KBM-7 (cell line): ENCODE measurements at places on chromosomes 2 and 18.

- no peak for DNase-seq
These were observed 80.1 kb downstream of the KCNS3 start for GRCh38 chr2:17958466-17959092.

DNA sequence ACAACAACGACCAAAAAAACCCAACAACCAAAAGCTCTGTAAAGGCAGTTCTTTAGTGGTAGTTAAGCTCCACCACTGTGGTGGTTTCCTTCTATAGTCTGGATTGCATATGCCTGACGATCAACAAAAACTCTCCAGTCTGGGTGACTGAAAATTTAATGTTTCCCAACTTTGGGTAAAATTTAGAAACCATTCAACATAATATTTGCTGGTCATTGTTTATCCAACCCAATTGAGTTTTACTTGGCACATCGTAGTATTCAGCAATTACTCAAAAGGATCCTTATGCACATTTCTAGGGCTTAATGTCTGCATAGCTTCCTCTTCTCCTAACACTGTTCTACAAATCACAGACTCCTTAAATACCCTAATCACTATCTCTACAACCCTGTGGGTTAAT is 1080.2 kb upstream of the NRXN1 start:
- no peak for DNase-seq

DNA sequence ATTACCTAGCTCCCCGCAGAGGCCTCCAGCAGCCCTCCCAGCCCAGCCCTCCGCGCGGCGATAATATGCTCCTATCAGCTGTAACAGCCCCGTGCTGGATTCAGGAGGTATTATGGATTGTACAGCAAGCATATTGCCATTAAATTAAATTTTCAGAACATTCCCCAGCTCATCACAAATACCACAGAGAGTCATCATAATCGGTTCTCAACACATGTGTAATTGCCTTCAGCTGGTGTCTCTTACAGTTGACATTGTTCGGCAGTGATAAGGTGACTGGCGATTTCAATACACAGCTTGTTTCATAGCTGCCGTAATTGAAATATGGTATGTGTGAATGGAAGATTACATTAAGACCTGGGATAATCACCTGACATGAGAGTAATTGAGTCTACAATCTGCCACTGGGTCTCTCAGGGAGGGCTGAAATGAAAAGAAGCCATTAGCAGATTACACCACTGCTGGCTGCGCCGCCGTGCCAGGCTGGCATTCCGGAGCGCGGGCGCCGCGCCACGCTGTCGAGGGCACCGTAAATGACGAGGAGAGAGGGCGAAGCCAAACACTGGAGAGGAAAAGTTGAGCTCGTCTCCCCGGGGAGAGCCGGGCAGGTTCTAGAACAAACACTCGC is 549.4 kb upstream of the SALL3 start:
- no peak for DNase-seq

DNA sequence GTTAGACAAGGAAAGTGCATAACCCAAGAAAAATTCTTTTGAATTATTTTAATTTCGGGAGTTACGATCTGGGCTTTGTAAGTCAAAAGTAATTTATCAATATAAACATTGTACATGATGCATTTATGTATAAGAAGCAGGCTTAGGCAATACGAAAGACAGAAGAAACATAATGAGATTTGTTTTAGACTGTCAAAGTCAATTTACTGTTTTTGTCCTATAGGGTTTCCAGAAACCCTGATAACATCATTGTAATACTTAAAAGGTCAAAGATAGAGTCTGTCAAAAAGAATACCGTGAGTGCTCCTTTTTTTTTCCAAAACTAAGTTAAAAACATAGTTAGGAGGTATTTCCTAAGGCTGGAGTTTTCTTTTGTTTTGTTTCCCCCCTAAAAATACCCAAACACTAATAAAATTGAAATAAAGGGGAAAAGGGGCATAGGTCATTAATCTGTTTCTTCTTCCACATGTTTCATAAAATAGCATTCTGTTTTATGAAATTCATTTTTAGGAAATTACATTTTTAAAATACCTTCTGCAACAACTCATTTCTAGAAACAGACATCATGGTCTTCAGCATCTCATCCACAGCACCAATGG is 16.1 kb downstream of the C1D start:
- DNase-seq = no peak

DNA sequence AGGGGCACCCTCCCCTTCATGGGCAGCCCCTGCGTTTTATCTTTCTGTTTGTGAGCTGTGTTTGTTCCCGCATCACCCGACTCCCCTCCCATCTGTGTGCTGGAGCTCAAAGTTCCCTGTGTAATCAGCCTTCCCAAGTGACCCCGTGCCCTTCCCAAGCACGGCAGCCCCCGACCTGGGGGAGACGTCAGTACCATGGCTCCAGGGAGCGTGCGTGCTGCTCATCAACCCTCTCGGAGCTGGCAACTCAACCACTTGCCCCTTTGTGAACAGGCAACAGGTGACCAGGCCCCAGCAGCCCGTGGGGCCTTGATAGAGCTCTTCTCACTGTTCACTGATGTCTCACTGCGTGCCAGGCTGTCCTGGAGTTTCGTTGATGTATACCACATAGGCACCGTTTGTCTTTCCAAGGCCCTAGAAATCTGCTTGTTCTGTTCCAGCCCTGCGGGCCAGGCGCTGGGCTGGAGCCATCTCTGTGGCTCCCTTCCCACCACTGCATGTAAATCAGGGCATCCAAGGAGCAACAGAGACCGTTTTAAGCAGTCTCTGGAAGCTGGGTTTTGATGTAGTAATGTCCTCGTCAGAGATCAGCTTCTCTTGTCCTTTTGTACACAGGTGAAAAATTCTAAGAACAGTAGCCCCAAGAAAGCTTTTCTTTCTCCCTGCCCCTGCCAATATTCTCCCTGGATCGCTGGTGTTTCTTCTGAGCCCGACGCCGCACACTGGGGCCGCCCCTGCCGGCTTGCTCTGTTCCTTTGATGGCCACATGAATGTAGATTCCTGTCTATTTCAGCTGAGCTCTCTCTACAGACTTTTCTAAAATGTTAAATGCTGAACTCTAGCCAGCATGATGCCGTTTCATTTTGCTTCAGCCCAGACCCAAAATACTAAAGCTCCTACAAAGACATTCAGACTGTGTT is 107.0 kb upstream of the PTPRM start:
- DNase-seq = no peak
